ENCODE measurements at places on chromosomes 13 and 19.

- DNase-seq: peak; percentile 47
Observed at GRCh38 chr13:111204438-111205177, 89.5 kb downstream of the ARHGEF7 start.

GRCh38 chr13:20503088-20504083 lies 22.3 kb downstream of the CRYL1 start:
- no peak for DNase-seq

DNA sequence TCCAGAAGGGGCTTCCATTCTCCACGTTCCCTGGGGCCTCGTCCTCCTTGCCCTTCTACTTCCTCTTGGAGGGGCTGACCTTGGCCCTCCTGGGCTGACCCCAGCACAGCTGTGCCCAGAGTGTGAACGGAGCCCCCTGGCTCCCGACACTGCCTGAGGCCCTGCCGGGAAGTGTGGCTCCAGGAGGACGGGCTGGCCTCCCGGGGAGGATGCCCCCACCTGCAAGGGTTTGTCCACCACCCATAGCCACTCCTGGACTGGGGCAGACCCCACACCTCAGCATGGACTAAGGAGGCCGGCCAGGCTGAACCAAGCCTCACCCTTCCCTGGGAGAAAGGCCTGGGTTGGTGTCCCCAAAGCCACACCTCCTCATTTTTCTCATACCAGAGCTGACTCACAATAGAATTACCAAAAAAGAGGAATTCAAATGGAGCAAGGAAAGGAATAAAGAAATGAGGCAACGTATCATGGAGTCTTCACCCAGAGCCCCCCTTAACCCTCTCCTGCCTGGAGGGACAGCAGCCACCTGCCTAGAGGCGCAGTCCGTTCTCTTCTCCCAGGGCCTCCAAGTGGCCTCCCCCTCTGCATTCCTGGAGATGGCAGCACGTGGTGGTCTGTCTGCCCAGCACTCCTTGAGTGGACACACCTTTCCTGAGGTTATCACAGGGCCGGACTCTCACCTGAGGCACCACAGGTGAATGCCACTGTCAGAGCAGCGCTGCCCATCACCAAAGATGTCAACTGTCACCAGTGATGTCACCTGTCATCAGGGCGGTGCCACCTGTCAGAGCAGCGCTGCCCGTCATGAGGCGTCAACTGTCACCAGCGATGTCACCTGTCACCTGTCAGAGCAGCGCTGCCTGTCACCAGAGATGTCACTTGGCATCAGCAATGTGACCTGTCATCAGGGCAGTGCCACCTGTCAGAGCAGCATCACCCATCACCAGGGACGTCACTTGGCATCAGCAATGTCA lies 3.1 kb upstream of the C13orf46 start:
- DNase-seq: no peak

GRCh38 chr19:58035863-58036262 lies 2.0 kb downstream of the ZSCAN1 start:
- DNase-seq: no peak

DNA sequence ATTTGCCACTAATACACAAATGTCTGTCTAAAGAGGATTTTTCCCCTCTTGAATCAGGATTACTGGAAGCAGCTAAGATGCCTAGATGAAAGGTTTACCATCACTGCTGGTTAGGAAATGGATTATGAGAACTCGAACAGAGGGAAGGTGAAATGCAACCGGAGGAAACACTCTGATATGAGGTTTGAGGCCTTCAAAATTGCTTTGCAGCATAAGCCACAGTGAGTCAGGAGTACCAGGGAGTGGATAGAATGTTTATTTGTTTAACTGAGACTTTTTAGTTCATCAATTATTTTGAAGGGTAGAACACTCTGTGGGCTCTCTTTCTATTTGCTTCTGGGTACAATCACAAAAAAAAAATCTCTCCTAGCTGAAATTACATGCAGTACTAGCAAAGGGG lies 18.1 kb downstream of the CDADC1 start:
- no peak for DNase-seq

- no peak for DNase-seq
Observed at GRCh38 chr13:75762076-75762937, 126.2 kb downstream of the LMO7 start.

DNA sequence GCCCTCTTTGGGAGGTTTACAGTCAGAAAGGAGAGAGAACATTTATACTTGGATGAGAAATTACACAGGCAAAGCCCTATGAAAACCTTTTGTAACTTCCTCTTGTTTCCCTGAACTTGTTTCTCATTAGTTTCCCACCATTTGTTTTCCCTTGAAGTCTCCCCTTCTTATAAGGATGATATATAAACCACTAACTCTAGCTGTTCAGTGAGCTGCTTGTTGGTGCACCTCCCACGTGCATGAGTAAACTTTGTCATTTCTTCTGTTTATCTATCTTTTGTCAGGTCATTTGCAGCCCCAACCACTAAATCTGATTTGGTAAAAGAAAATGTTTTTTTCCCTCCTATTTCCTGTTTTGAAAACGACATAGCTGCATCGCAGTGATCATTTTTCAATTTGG lies 919.9 kb downstream of the SLITRK1 start:
- no peak for DNase-seq

DNA sequence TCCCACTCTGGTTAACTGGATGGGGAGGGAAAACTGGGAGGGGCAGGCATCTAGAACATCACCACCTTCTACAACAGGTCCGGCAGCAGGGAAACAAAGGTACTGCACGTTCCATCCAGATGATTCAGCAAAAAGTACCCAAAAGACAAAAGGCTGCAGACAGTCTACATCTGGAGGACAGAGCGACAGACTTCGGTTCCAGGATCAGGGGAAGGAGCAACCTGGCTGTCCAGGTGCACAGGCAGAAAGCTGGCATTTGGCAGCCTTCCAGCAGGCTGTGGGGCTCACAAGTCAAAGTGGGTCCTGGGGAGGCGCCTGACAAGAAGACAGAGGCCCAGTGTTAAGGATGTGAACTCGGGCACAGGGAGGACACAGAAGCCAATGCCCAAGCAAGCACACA lies 202.9 kb downstream of the SUCLA2 start:
- DNase-seq: no peak

GRCh38 chr19:45705115-45705514 lies 12.6 kb downstream of the QPCTL start:
- DNase-seq: no peak

DNA sequence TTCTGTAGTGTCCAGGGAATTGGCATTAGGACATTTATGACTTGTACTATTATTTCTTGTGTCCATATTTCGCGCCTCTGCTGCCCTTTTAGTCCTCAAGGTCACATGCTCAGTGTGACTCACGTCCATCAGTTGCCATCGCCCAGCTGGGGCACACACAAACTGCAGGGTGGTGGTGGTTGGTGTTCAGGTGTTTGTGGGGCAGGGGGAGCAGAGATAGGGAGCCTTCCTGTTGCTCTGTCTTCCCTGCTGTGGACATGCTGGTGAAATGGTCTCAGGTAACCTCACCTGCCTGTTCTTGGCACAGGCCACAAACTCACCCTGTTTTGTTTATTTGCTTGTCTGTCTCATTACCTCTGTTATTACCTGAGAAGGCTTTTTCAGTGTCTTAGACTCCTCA lies 22.4 kb downstream of the PRR12 start:
- no peak for DNase-seq

GRCh38 chr13:86856991-86857390 lies 814.2 kb upstream of the SLITRK5 start:
- no peak for DNase-seq

GRCh38 chr19:47228168-47228936 lies 2.6 kb downstream of the BBC3 start:
- DNase-seq: peak; percentile 88

All from erythroblast (primary cell).